ENCODE measurements at places on chromosomes 4 and X.

- DNase-seq: no peak
Observed at GRCh38 chr4:15481961-15482745, 12.5 kb downstream of the CC2D2A start.

DNA sequence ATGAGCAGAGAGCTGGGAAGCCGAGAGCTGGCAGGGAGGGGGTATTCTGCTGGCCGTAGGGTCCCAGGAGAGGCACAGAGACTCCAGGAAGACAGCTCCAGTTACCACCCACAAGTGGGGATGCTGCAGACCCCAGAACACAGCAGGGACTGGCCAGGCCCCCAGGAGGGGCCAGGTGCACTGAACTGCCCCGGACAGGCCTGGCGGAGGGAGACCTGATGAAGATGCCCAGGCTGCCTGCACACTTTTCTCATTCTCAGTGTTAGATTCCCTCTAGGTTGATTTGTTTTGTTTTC lies 110.8 kb downstream of the CPZ start:
- no peak for DNase-seq

GRCh38 chrX:1153940-1154339 lies 58.5 kb downstream of the CRLF2 start:
- DNase-seq: no peak

- DNase-seq: no peak
Observed at GRCh38 chr4:39042366-39042765, 10.2 kb upstream of the TMEM156 start.

GRCh38 chrX:75786290-75786689 lies 1.2 kb upstream of the MAGEE2 start:
- DNase-seq: no peak

- DNase-seq: no peak
Observed at GRCh38 chrX:134161162-134161561, 75.8 kb upstream of the CCDC160 start.

DNA sequence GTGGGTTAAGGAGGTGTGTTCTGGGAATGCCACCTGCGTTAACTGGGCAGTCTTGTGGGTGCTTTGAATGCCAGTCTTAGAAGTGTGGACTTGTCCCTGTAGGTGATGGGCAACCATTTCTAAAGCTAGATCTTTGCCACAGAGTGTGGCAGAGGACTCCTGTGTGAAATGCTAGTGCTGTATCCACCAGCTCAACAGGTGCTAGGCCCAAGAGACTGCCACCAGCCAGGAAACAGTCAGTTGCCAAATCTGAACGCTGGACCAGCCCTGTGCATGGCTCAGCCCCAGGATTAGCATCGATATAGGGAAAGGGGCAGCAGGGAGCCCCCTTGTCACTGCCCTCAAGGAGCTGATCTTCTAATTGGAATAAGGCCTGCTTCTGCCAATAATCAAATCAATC lies 35.3 kb downstream of the STARD8 start:
- DNase-seq: no peak

GRCh38 chr4:189377569-189377968 lies 563.1 kb upstream of the FRG1 start:
- no peak for DNase-seq

GRCh38 chrX:107445146-107445545 lies 4.3 kb upstream of the FRMPD3 start:
- no peak for DNase-seq

DNA sequence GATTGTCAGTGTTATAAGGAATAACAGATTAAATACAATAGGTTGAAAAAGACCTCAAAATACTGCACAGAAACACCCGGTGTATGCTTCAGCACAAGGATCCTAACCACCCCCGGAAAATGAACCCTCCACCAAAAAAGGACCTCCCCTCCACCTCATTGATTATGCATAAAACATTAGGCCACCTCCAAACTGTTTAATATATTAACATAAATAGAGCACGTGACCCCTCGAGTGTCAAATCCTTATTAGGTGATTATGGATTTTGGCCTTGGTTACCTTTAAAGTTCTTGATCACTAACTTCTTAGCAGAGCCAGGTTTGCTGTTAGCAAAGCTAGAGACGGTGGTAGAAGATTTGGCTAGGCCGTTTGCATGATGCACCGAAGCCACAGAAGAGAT lies 958 bp downstream of the CUL4B start:
- DNase-seq: no peak

GRCh38 chr4:140044337-140044902 lies 109.6 kb downstream of the MAML3 start:
- DNase-seq: no peak

- DNase-seq: no peak
Observed at GRCh38 chrX:31449965-31450364, 378.1 kb upstream of the FTHL17 start.

Data from Peyer's patch (tissue), 4 donors.